ENCODE measurements at places on chromosomes 5 and 9.

DNA sequence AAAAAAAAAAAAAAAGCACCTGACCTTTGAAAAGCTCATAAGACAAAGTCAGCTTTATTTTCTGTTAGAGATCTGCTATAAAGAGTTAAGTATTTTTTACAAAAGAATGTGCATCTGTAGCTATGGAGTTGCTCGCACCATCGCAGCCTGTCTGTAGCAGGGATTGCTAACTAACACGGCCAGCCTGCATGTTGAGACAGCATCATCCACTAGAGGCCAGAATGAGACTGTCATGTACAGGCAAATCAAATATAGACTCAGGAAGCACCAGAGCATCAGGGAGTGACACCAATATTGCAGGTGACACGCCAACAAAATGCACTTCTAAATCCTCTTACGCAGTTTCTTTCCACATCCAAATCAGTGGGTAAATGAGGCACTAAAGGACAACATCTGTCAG lies 136.3 kb upstream of the RASEF start:
- DNase-seq: peak; percentile 26

DNA sequence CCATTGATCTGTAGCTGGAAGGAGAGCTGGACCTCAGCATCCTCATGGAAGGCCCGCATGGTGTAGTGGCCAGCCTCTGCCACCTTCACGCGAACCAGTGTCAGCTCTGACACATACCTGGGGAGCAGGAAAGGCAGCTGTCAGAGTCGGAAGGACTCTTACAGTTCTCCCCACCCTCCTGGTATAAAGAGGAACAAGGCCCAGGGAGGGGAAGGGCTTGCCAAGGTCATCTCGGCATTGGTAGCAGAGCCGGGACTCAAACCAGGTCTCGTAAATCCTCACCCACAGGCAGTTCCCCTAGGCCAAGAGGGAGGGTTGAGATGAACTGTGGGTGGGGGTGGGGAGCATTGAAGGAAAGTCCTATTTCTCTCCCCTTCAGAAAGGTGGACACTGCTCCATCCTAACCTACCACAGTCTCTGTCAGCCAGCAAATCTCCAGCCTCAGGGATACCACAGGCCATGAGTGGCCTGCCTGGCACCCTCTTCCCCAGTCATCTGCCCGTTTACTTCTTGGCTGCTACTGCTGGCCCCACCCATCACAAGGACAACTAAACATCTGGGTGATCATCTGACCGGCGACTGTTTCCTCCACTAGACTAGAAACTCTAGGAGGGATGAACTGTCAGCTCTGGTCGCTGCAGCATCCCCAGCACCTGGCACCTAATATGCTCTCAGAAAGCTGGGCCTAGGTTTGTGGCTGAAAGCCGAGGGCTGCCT lies 23.5 kb downstream of the PDGFRB start:
- DNase-seq: peak; percentile 90

DNA sequence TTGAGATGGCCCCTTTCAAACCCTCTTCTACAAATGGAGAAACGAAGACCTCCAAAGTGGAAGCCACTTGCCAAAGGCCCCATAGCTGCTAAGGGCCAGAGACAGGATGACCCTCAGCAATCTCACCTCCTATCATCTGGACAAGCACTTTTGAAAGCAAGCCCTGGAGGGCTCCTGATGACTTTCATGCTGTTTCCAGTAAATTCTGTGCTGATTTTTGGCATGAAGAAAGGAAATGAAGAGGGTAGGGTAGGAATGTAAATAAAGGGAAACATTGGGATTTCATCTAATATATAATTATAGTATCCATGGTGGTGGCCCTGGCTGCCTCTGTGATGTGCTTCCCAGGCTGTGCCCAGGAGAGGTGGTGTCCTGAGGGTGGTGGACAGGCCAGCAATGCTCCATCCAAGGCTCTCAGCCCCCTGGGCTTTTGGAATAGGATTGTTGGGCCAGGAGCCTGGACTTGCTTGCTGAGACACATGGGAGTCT lies 208.0 kb upstream of the TRIM32 start:
- DNase-seq: no peak

DNA sequence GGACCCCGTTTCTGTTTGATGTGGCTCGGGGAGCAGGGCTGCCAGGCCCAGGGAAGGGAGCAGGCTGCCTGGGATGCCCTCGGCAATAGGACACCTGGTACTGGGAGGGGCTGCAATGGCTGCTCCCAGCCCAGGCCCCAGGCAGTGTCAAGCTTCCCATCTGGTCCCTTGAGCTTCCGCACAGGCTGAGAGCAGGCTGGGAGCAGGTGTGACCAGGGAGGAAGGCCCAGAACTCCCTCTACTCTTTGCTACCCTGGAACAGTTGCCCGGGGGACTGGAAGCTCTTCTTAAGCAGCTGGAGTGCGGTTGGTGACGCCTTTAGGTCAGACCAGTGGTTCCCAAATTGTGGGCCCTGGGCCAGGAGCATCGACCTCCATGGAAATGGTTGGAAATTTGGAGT lies 186.9 kb downstream of the GADD45G start:
- no peak for DNase-seq

DNA sequence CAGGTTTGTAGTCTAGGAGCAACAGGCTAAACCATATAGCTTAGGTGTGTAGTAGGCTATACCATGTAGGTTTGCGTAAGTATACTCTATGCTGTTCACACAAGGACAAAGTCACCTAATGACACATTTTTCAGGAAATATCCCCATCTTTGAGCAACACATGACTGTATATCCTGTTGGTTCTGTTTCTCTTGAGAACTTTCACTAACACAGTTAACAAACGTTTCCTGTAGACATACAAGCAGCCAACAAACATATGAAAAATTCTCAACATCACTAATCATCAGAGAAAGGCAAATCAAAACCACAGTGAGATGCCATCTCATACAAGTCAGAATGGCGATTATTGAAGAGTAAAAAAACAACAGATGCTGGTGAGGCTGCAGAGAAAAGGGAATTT lies 68.2 kb downstream of the NR2F1-AS1 start:
- DNase-seq: no peak

- no peak for DNase-seq
Measured at GRCh38 chr9:90469865-90470387, 172.7 kb downstream of the DIRAS2 start.

- DNase-seq: no peak
Measured at GRCh38 chr5:180988592-180988991, at the start of gene BTNL3. Gene BTNL3 (plus strand): TSS chr5:180988846. CDS start chr5:180989029, 183 bp downstream.

DNA sequence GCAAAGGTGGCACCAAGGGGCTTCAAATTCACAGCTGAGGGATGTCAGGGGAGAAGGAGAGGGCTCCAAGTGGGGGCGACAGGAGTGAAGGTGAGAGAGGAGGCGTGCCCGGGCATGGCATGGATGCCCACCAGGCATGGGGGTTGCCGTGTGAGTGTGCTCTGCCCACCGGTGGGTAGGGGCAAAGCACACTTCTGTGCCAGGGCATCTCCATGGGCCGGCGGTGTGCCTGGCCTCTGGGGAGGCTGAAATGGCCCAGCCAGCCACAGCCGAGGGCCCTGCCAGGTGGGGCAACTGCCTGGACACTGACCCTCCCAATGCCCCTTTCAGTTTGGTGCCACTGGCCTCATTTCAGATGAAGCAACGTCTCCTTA lies 14.0 kb upstream of the RNU6ATAC start:
- DNase-seq: no peak

- no peak for DNase-seq
Measured at GRCh38 chr5:97094579-97095317, 47.7 kb downstream of the LIX1 start.

- no peak for DNase-seq
Measured at GRCh38 chr5:176364765-176365350, 429 bp upstream of the ARL10 start.

DNA sequence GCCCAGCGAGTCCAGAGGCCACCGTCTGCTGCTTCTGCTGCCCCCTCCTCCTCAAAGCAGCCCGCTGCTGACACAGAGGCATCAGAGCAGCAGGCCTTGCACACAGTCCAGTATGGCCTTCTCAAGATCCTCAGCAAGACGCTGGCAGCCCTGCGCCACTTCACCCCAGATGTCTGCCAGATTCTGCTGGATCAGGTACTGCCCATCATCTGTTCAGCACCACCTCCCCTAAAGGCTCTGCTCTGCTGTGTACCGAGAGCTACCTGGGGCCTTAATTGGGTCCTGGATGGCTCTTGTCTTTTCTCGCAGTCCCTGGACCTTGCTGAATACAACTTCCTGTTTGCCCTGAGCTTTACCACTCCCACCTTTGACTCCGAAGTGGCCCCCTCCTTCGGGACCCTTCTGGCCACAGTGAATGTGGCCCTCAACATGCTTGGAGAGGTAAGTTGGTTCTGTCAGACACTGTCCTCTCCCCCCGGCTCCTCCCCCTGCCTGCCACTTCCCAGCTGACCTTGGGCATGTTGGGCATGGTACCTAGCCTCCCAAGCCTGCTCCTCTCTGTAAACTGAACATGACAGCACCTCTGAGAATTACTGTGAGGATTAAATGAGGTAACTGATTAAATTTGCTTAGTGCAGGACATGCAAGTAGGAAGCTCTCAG lies 22.7 kb downstream of the SH3GLB2 start:
- DNase-seq: no peak

DNA sequence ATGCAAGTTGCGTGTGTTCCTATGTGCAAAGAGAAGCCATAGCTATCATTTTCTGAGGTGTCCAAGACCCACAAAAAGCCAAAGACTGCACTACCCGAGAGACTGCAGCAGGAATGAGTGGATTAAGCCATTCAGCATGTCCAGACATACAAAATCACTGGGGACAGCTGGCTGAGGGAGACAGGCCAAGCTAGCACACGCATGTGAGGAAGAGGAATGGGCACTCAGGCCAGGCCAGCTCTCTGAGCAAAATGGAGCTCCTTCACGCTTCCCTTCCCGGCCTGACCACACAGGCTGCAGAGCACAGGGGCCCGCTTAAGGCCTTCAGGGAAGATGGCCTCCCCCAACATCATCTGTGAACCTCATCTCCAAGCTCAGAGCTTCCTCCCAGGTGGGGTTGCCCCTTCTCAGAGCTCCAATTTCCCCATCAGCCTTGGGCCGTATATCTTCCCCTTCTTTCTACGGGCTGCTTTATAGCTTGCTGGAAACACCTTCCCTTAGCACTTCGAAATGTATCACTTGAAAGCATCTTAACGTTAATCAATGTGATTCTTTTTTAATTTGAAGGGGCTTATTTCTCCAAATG lies 8.4 kb downstream of the DCANP1 start:
- DNase-seq: no peak

GRCh38 chr9:86867804-86868313 lies 79.4 kb downstream of the GAS1 start:
- DNase-seq: no peak

- no peak for DNase-seq
Measured at GRCh38 chr9:97933297-97933998, 4.5 kb downstream of the HEMGN start.

DNA sequence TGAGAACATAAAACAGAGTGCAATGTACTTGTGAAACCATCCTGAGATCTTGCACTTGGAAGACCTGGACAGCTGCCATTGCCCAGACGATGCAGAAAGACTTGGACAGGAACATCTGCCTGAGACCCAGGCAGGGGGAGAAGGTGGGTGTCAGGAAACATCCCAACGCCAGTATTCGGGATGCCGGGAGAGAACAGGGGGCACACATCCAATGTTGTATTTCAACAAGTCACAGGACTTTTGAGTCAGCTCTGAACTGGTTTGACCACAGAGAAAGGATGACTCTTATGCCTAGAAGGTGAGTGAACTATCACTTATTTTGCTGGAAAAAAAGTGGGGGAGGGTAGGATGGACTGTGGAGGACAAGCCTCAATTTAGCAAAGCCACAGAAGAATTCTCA lies 124.6 kb downstream of the ROR2 start:
- no peak for DNase-seq

DNA sequence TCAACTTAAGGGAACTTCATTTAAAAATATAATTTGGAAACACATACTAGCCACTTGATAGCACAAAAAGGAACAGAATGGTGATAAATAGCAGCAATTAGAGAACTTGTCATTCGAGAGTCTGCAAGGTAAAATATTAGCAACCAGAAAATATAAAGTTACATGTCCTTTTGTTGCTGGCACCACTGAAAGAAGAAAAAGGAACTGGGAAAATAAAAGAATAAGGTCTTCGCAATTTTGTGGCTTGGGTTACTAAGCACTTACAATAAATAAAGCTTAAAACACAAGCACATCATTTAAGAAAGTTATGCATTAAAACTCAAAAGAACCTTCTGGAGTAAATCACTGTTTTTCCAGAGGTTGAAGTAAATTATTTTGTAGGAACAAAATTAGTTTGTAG lies 149.9 kb upstream of the FBN2 start:
- DNase-seq: no peak

DNA sequence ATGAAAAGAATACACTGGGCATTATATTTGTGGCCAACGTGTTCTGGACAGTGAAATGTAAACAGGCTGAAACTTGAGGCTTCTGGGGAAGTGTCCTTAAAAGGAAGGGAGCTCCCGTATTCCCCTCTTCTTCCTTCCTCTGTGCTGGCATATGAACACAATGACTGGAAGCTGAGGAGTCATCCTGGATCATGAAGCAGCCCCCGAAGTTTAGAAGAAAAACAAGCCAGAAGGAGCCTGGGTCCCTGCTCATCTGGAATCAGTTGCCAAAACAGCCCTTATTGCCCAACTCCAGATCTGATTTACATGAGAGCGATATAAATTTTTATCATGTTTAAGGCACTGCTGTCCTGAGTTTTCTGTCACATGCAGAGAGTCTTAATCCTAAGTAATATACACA lies 65.4 kb upstream of the SLC1A1 start:
- DNase-seq: no peak

DNA sequence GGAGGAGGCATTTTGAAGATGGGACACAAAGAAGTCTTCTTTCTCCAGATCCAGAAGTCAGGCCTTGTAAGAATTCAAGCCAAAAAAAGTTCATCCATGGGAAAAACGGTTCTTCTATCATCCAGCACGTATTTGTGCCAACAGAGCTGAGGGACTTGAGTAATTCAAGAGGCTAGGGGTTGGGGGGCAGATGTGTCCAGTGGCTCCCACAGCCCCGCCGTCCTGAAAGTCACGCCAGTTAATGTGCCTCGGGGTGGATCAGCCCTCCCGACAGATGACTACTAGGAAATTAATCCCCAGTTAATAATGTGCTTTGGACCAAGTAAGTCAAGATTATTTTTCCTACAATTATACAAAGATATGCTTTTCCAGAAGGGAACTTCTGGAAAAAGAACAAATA lies 23.4 kb downstream of the NREP start:
- DNase-seq: no peak

DNA sequence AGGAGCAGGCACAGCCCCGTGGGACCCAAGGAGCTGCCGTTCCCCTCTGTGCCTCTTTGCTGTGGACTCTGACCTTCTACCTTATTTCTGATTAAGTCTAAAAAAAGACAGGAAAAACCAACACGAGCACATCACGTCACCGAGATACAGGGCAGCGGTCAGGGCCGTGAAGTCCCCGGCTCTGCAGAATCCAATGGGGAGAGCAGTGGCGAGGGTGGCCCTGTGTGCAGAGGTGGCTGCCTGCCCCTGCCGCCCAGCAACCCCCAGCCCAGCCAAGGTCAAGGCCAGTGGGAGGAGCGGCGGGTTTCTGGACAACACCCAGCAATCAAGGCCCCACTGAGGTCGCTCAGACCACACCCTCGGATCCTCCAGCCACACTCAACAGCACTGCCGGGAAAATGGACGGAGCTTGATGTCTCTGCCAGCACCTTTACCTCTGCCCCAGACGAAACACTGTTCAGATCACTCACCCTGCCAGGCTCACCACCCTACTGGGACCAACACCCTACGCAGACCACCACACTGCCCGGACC lies 32.7 kb upstream of the SLC9A3 start:
- no peak for DNase-seq

GRCh38 chr9:134434894-134435506 lies 108.7 kb downstream of the RXRA start:
- no peak for DNase-seq
